ENCODE measurements at places on chromosomes 4 and X.

- DNase-seq: no peak
Observed at GRCh38 chr4:87853108-87853507, 20.3 kb downstream of the MEPE start.

DNA sequence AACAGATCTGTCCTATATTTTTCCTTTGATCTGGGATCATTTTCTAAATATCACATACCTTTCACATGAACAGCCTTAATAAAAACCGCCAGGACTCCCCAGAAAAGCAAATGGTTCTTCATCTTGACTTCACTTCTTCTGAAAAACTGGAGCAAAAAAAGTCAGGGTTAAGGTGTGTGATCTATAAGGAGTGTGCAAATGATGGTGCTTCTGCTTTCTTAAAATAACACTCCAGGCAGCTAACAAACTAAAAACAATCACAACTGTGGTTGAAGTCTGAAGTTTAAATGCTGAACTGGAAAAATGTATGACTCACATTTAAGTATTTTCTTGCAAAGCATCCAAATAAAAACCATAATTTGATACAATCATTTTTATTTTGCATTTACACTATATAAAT, at the start of gene JCHAIN:
TSS of gene JCHAIN (minus strand) at position 140 of the 400 bp plus-strand sequence. CDS start at position 122, 18 bp downstream.
- DNase-seq: no peak

DNA sequence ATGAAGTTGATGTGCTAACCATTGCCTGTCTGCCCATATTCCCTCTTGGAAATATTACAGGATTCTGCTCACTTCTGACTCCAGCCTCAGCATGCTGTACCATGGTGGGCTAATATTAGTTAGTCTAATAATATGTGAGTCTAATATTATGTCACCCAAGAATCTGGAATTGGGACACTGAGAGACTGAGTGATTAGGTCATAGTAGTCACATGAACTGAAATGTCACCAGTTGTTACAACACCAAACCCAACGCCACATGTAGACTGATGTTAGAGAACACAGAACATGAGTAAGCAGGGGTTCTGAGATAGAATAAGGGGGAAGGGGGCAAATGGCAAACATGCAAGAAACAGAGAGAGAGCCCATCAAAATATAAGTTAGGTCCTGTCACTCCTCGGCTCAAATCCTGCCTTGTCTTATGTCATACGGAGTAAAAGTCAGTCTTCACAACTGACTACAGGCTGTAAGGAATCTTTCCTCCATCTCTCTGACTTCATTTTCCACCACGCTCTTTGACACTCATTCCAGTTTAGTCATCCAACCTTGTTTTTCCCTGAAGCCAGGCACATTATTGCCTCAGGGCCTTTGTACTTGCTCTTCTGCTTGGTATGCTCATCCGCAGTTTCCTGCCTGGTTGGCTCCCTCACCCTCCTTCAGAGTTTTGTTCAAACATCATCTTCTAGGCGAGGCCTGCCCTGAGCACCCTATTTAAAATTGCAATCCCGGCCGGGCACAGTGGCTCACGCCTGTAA, 9.6 kb upstream of the SLAIN2 start:
- no peak for DNase-seq

DNA sequence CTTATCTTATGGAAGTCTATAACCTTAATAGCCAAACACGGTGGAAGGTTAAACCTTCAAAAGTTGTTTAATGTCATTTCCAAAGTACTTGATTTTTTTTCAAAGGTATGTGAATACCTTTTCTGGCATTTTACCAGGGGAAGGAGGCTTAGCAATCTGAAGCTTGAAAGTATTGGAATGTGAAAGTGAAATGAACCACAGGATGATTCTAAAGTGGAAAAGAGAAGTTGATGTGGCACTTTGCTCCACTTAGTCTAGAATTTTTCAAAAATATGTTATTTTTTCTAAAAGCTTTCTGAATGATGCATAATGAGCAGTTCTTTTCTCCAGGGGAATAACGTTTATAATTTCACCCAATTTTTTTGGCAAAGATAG, 19.2 kb downstream of the PI4K2B start:
- DNase-seq: no peak

DNA sequence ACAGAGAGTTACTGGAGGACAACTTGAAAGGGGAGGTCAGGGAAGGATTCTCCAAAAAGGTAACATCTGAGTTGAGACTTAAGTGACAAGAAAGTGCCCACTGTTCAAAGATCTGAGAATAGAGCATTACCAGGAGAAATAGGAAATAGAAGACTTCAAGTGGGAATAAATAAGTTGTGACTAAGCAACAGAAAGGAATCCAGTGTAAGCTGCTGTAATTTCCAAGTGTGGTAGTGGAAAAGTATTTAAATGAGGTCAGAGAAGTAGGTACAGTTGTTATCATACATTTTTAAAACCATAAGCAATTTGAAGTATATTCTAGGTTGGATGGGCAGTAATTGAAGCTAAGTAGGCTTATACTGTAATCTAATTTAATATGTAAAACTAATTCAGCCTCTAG, 211.9 kb downstream of the FBXO8 start:
- no peak for DNase-seq

DNA sequence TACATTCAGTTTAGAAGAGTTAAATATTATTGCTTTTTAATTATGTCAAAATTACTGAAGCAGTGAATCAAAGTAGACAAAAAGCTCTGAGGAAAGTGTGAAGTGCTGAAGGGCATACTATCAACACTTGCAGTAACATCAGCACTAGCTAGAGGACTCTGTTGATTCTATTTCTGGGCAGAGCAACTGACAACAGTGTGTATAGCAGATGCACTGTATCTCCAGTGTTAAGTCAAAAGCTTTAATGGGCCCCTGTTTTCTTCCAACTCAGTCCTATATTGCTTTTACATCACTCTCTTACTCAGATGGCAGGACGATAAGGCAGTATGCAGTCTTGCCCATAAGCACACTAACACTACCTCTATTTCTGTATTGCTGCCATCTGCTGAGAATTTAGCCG, 435.2 kb upstream of the AMOT start:
- DNase-seq: no peak

GRCh38 chr4:32196950-32197688, 1477.0 kb downstream of the PCDH7 start:
- no peak for DNase-seq

DNA sequence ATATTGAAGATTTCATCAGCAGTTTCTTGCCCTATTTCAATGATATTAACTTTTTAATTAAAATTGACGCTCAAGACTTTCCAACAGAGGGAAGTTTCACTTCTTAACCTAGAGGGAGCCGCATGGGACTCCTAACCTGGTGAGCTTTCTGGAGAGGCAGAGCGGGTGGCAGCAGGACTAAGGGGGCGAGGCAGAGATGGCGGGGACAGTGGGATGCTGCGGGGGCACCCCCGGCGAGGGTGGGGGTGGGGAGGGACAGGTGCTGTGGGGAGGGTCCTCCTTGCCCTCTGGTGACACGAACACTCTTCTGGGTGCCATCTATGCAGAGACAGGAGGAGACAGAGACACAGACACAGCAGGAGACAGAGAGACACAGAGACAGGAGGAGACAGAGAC, 104.4 kb downstream of the ADRA2C start:
- DNase-seq: no peak

DNA sequence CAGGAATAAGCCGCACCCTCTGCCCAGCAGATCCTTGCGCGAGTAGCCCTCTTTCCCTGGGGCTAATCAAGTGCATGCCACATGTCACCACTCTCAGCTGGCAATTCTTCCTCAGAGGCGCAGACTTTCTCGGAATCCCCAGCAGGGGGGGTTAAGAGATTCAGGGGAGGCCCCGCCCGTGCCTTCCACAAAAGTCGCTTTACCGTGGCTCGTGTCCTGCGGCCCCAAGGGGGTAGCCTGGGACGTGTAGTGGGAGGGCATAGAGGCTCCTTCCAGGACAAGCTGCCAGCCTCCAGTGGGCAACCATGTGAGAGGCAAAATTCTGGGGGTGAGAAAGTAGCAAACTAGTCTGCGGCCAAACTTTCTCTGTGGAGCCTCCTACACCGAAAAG, 652 bp downstream of the SRPX start:
- no peak for DNase-seq

- DNase-seq: no peak
Observed at GRCh38 chrX:46169808-46170207, 375.4 kb downstream of the ZNF674 start.

DNA sequence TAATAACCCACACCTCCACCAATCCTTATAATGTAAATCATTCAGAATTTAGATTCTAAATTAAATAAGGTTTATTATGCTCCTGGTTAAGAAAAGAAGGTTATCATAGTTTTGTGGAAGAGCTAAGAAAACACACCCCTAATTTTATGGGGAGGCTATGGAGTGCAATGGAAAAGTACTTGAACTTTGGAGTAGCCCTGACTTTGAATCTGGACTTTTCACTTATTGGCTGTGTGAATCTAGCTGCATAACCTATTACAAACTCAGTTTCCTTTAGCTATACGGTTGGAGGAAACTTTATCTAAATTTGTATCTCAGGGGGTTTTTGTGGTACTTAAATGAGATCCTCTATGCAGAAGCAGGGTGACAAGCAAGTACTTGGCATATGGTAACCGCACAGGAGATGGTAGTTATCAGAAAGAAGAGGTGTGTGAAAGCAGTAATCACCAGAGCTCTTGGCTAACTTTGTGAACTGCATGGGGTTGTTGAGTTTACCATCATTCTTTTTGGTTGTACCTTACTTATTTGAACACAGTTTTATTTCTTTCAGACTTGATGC, 143.1 kb downstream of the SHROOM3 start:
- DNase-seq: no peak

GRCh38 chrX:115452251-115452650, 108.7 kb upstream of the PLS3 start:
- no peak for DNase-seq
